ENCODE measurements at places on chromosomes 12 and 14.

GRCh38 chr12:52320784-52321400 lies at the start of gene KRT83:
Gene KRT83 (minus strand): TSS chr12:52321398. CDS start chr12:52321335, 63 bp downstream.
- no peak for DNase-seq

DNA sequence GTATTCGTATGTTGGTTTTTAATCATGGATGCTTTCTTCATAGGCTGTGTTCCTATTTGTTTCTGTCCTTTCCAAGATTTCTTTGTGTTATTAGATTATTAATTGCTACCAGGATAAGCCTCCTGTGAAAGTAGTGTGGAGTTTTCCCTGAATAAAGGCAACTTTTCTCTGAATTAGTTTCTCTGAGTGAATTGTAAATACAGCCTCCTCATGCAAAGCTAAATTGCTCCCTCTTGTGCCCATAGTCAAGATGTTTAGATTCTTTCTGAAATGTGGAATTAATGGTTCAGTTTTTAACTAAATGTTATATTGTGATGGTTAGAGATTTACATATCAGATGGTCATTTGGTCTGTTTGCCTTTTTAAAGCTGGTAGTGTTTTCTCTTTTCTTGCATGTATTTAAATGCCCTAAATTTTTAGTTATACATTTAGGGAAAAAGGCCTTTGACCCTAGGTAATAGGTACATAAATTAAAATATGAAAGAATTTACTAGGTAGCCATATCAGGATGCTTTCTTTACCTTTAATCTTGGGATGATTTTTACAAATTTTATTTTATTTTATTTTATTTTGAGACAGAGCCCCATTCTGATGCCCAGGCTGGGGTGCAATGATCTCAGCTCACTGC lies 8.9 kb downstream of the APAF1 start:
- DNase-seq: no peak

DNA sequence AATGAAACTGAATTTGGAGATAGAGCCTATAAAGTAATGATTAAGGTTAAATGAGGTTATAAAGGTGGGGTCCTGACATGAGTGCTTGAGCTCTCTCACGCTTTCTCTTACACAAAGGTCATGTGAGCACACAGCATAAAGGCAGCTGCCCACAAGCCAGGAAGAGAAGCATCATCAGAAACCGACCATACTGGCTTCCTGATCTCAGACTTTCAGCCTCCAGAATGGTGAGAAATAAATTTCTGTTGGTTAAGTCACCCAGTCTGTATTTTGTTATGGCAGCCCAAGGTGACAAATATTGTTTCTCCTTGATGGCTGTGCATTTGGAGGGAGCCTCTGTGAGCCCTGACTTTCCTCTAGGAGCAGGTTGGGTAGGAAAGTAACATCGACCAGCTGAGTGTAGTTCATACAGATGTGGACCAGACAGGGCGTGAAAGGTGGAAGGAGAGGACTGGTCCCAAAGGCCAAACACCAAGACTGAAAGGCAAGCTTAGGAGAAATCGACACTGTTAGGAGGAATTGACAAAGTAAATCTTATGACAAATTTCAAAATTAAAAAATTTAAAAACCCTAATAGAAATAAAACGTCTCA lies 97.6 kb upstream of the SLC38A2 start:
- no peak for DNase-seq

- DNase-seq: no peak
These were observed 290.4 kb upstream of the RTL1 start for GRCh38 chr14:101193845-101194372.

DNA sequence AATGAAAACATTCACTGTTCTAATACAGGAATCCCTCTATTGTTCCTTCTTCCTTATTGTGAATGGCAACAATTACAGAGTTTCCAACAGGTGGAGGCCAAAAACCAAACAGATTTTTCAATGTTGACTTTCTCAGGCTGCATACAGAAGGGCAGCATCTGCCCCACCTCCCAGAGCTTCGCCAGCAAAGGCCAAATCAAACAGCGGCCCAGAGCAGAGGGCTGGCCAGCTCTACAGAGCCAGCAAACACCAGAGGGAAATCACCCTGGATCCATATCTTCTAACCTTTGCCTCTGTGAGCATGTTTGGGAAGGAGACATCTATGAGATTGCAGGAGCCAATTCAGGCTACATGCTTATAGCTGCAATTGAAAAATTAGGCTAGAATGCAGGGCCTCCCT lies 4.4 kb upstream of the CRACR2A start:
- no peak for DNase-seq

DNA sequence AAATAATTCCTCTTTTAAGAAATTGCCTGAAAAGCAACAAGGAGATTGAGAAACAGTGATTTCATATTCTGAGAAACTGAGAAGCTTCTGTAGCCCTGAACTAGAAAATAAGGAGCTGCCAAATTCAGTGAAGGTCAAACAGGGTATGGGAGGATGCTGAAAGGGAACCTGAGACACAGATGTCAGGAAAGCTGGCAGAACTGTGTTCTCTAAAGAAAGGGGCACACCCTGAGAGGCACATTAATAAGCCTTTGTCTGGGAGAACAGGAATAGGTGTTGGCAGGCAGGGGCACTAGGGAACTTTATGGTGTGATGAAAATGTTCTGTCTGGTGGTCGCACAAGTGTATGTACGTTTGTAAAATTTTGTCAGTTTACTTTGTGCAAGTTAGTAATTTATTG lies 29.6 kb downstream of the VRK1 start:
- no peak for DNase-seq

GRCh38 chr14:51607711-51608110 lies 44.0 kb upstream of the FRMD6 start:
- no peak for DNase-seq

DNA sequence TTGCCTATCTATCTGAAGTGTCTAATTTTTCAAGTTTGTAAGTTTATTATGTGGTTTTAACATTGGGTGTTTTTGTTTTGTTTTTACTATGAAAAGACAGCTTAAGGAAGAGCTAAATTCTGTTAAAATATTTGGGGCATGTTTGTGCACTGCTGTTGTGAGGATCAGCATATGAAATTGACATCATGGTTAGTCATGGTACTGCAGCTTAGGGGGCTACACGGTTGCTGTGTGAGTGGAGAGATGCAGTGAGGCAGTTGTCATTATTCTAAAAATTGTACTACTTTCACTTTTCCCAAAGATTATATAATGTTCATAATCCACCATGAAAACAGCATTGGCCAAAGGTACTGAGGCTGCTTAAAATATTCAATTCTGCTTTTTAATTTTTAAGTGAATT lies 49.0 kb downstream of the ZC3H14 start:
- DNase-seq: no peak
